ENCODE measurements at places on chromosomes 3 and 15. TPM values are rescaled to one million over a fixed set of nuclear protein-coding genes. Genes with fewer than 3 reads are reported as not detected.

Gene MUSTN1
- 2.9 TPM for total RNA-seq

GRCh38 chr3:42033741-42034140 is 57.4 kb upstream of the TRAK1 start:
- H3K27ac ChIP-seq, result no peak overlapping the region
- DNase-seq, result no peak
- H3K27me3 ChIP-seq, result no peaks in the 10 kb centered on the region
- no peaks in the 10 kb centered on the region for H3K36me3 ChIP-seq
- no peak overlapping the region for H3K4me3 ChIP-seq

- no peaks in the 10 kb centered on the region for H3K4me1 ChIP-seq
- no peak overlapping the region for H3K27ac ChIP-seq
- H3K36me3 ChIP-seq, result no peaks in the 10 kb centered on the region
- H3K4me3 ChIP-seq, result no peak overlapping the region
- H3K27me3 ChIP-seq, result no peaks in the 10 kb centered on the region
These were observed 126.4 kb upstream of the FAM3D start for GRCh38 chr3:58792921-58793451.

Gene CD80
- 0.23 TPM for total RNA-seq

DNA sequence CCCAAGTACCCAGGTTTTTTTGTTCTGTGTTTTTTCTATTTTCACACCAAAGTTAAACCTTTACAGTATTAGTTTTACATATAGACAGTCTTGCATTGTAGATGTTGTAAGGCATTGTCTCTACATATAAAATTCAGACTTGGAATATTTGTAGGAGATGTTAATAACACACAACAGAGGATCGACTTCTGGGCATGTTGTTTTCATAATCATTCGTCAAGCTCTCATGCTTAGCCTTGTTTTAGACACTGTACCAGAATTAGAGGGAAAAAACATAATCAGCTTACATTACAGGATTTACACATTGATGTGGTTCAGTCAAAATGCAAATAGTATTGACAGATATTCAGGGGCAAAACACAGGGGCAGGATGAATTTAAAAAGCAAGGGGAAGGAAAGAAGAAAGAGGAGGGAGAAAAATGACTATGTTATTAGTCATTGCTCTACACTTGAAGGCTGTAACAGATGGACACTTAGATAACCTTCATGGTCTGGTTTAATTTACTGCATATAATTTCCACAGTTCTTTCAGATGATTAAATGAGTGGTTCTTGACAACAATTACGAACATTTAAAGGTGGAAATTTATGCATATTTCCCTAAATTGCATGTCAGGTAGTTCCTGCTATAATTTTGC is 7.5 kb downstream of the CMSS1 start:
- H3K27me3 ChIP-seq, result no peaks in the 10 kb centered on the region
- no peak overlapping the region for H3K4me3 ChIP-seq
- no peaks in the 10 kb centered on the region for H3K4me1 ChIP-seq
- no peak overlapping the region for H3K27ac ChIP-seq

DNA sequence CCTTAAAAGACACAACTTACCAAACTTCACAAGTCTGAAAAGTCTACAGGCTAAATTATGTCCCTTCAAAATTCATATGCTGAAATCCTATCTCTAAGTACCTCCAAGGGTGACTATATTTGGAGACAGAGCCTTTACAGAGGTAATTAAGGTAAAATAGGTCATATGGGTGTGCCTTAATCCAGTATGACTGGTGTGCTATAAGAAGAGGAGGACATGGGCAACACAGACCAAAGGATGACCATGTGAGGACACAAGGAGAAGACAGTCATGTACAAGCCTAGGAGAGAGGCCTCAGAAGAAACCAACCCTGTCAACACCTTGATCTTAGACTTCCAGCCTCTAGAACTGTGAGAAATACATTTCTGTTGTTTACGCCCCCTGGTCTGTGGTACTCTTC is 32.2 kb downstream of the TXNRD3 start:
- no peak overlapping the region for H3K4me3 ChIP-seq
- no peaks in the 10 kb centered on the region for H3K4me1 ChIP-seq
- DNase-seq, result no peak
- no peak overlapping the region for H3K27ac ChIP-seq

DNA sequence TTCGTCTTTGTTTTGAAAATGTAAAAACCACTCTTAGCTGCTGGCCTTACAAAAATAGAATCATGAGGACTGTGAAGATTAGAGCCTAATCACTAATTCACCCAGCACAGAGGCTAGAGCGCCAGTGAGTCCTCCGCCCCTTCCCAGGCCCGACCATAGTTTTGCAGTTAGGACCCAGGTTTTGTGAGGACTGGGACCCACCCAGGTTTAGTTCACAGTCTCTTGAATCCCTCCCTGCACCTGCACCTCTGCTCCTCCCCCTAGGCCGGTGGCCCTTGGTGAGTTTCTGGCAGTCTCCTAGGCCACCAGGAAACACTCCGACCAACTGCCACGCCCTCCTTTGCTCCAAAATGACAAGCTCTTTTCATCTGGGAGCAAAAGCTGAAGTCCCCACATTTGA is 136.0 kb upstream of the CCDC54 start:
- peaks cover 4% of the 10 kb centered on the region for H3K4me1 ChIP-seq
- no peaks in the 10 kb centered on the region for H3K36me3 ChIP-seq
- peak overlapping the region; percentile 87 for H3K4me3 ChIP-seq
- H3K27ac ChIP-seq, result peak overlapping the region; percentile 65

GRCh38 chr3:97161169-97161568 is 346.8 kb downstream of the EPHA6 start:
- no peak overlapping the region for H3K4me3 ChIP-seq
- no peaks in the 10 kb centered on the region for H3K36me3 ChIP-seq
- no peaks in the 10 kb centered on the region for H3K27me3 ChIP-seq
- no peak for DNase-seq
- no peaks in the 10 kb centered on the region for H3K4me1 ChIP-seq
- H3K27ac ChIP-seq, result no peak overlapping the region

DNA sequence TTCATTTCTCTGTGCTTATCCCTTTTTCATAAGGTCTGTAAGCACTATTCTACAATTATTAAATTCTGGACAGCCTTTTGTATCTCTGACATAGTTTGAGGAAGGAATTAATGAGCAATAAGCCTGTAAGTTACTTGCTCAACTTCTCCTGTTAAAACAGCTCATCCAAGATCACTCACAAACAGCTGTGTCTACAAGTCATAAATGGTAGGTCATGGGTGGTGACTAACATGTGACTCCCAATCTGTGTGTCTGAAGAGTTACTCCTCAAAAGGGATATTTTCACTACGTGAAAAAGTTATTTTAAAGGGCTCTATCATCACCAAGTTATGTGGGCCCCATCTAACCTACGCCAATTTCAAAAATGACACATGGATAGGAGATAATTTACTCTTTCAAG is 145.2 kb upstream of the CBLB start:
- no peak for DNase-seq
- H3K4me1 ChIP-seq, result no peaks in the 10 kb centered on the region
- H3K27ac ChIP-seq, result no peak overlapping the region

Gene DZIP1L
- 18.9 TPM for total RNA-seq

Gene NDUFB4
- 100 TPM for total RNA-seq

DNA sequence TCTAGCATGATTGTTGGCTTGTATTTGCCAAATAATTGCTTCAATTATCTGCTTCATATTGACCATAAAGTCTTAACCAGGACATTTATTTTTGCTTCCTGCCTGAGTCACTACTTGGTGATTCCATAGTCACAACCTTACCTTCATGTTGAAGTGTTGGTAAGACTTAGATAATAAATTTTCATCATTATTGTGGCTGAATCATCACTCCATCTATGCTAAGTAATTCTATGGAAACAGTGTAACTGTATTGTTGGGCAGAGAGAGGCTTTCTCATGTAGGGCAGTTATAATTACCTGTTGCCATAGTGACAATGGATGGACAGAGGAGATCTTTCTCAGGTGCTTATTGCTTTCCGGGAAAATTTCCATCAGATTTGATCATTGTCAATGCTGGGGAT is 330.7 kb upstream of the LRRC3B start:
- H3K36me3 ChIP-seq, result no peaks in the 10 kb centered on the region
- no peaks in the 10 kb centered on the region for H3K27me3 ChIP-seq
- DNase-seq, result no peak
- H3K27ac ChIP-seq, result no peak overlapping the region
- H3K4me3 ChIP-seq, result no peak overlapping the region

GRCh38 chr3:4979428-4980228 is at the start of gene BHLHE40:
TSS of gene BHLHE40 (plus strand) at chr3:4979437. CDS start at chr3:4979719, 282 bp downstream.
- H3K27ac ChIP-seq, result peak within 1 kb of the TSS; percentile 98
- H3K4me1 ChIP-seq, result peaks cover 8% of the 10 kb centered on the region
- peak within 1 kb of the TSS; percentile 87 for H3K4me3 ChIP-seq
- no peaks in the 10 kb centered on the region for H3K36me3 ChIP-seq

Gene TLR9
- 1.5 TPM for total RNA-seq

DNA sequence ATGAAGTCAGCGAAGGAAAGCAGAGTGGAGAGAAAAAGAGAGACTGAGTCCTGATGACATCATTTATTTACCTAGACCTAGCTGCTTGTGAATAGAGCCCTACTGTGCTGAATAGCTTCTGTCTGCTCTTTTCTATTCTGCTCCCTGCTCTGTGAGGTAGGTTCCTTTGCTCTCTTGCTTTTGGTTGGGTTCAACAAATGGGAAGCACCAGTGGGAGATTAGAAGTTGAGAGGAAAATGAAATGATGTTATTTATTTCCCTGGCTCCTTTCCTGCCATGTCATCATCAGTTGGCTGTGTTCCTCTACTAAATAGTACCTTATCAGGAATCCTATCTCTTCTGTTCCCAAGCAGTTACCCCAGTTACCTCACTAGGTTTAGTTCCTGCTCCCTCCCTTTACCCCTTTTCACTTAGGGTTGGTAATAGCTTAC is 23.5 kb downstream of the DTWD1 start:
- no peak overlapping the region for H3K27ac ChIP-seq
- H3K4me1 ChIP-seq, result peaks cover 3% of the 10 kb centered on the region
- no peak overlapping the region for H3K4me3 ChIP-seq
- H3K27me3 ChIP-seq, result no peaks in the 10 kb centered on the region

Gene WDR72
- total RNA-seq, result 4.4 TPM

GRCh38 chr3:34387826-34388564 is 589.6 kb downstream of the PDCD6IP start:
- H3K4me1 ChIP-seq, result no peaks in the 10 kb centered on the region
- H3K27me3 ChIP-seq, result no peaks in the 10 kb centered on the region
- no peak for DNase-seq
- no peak overlapping the region for H3K27ac ChIP-seq

Gene RPS27L
- total RNA-seq, result 85.5 TPM

DNA sequence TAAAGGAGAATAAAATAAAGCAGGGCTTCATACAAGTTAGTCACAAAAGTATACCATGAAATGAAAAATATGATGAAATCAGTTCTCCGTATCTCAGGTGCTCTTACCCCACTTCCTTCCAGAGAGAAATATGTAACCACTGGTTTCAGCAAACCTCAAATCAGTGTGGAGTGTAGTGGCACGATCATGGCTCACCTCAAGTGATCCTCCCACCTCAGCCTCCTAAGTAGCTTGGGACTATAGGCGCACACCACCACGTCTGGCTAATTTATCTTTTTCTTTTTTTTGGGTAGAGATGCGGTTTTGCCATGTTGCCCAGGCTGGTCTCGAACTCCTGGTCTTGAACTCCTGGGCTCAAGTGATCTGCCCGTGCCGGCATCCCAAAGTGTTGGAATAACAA is 24.2 kb downstream of the DENND4A start:
- H3K27me3 ChIP-seq, result no peaks in the 10 kb centered on the region
- H3K4me1 ChIP-seq, result peaks cover 8% of the 10 kb centered on the region
- H3K36me3 ChIP-seq, result no peaks in the 10 kb centered on the region
- H3K27ac ChIP-seq, result no peak overlapping the region
- DNase-seq, result no peak

DNA sequence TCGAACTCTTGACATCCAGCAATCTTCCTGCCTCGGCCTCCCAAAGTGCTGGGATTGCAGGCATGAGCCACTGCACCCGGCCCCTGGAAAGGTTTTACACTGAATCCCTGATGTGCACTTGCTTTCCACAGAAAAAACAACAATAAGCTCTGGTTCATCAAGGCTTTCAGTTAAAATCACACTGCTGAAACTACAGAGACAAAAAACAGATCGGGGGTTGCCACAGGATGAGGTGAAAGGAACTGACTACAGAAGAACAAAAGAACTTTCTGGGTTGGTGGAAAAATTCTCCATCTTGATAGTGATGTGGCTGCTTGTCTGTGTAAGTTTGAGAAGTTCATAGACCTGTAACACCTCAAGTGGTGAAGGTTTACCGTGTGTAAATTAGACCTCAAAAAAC is 2.9 kb downstream of the RAB43 start:
- no peaks in the 10 kb centered on the region for H3K36me3 ChIP-seq
- no peaks in the 10 kb centered on the region for H3K27me3 ChIP-seq
- peaks cover 11% of the 10 kb centered on the region for H3K4me1 ChIP-seq
- no peak overlapping the region for H3K27ac ChIP-seq

GRCh38 chr15:66679657-66680108 is 22.4 kb upstream of the SMAD6 start:
- H3K4me1 ChIP-seq, result peaks cover 9% of the 10 kb centered on the region
- peak overlapping the region; percentile 26 for H3K27ac ChIP-seq
- DNase-seq, result peak; percentile 54
- H3K4me3 ChIP-seq, result no peak overlapping the region

Gene SERPINI2
- 0.33 TPM for total RNA-seq

DNA sequence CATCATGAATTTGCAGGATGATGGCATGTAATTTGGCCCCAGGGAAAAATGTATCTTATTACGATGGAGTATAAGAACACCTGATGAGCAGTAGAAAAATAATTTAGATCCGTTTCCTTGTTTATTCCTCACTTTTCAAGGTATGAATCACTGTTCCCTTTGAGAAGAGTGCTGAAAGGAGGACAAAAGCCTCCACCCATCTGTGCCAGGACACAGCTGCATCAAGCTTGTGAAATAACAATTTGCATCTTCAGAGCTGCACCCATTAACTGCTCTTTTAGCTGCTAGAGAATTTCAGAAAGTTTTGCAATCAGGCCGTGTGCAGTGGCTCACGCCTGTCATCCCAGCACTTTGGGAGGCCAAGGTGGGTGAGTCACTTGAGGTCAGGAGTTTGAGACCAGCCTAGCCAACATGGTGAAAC is 9.6 kb downstream of the CLDND1 start:
- no peak overlapping the region for H3K27ac ChIP-seq
- no peaks in the 10 kb centered on the region for H3K36me3 ChIP-seq
- no peak overlapping the region for H3K4me3 ChIP-seq
- no peak for DNase-seq

- no peaks in the 10 kb centered on the region for H3K4me1 ChIP-seq
- no peak overlapping the region for H3K4me3 ChIP-seq
- no peak overlapping the region for H3K27ac ChIP-seq
These were observed 25.3 kb upstream of the IL20RB start for GRCh38 chr3:136932523-136932922.

DNA sequence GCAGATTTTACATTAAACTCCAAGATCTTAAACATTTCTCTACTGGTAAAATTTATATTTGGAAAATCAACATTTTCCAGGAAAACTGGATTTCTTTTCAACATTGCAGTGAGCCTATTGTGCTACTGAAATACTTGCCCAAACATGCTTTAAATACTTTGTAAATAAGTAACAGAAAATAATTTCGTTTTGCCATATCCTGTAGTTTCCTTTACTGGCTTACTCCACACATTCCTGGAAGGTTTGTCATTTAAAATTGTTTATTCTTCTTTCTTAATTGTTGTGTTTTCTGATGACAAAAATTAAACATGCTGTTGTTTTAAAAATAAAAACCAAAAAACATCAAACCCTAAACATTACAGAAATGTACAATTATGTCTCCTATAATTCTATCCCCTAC is 22.0 kb downstream of the ACAD11 start:
- H3K4me1 ChIP-seq, result no peaks in the 10 kb centered on the region
- no peaks in the 10 kb centered on the region for H3K27me3 ChIP-seq
- H3K36me3 ChIP-seq, result no peaks in the 10 kb centered on the region
- no peak for DNase-seq
- no peak overlapping the region for H3K4me3 ChIP-seq
- no peak overlapping the region for H3K27ac ChIP-seq
